ENCODE measurements at places on chromosomes 5 and 9.

DNA sequence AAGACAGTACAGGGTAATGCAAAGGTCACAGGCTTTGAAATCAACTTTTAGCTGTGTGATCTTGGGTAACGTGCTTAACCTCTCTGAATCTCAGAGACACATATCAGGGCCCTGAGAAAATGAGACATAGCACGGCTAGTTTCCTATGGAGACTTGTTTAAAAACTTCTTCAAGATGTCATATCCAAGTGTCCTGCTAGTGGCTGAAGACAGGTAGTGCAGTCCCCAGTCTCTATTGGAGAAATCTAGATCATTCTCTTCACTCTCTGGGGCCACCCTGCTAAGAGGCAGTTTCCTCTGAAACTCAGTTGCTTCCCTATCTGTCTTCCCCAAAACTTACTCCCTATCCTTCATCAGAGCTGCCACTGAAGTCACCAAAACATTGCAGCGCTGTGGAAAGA, 30.3 kb upstream of the GRXCR2 start:
- no peak for DNase-seq

DNA sequence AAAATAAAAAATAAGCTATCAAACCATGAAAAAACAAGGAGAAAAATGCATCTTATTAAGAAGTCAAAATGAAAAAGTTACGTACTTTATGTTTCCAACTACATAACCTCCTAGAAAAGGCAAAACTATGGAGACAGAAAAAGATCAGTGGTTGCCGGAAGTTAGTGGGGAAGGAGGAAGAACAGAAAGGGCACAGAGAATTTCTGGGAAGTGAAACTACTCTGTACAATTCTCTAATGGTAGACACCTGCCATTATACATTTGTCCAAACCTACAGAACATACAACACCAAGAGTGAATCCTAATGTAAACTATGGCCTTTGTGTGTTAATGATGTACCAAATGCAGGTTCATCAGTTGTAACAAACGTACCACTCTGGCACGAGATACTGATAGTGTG, 25.3 kb downstream of the SMU1 start:
- no peak for DNase-seq

DNA sequence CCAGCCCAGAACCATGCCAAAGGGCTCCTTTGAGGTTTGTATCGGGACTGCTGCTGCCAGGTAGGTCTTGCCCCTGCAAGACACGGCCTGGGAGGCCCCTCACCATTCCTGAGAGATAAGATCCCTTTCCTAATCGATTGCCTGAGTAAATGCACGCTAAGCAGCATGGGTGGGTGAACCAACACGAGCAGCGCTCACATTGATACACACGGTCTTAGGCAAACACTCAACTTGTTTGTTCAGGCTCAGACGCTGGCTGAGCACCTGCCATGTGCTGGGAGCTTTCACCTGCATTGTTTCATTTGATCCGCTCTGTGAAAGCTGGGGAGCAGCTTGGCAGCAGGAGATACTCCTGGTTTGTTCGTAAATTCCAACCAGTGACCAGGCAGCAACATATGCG, 76.9 kb upstream of the NEURL1B start:
- DNase-seq: no peak

- DNase-seq: no peak
These were observed 66.0 kb downstream of the AMBP start for GRCh38 chr9:114012126-114012525.

GRCh38 chr5:88557881-88558280, 289.2 kb upstream of the TMEM161B start:
- no peak for DNase-seq

DNA sequence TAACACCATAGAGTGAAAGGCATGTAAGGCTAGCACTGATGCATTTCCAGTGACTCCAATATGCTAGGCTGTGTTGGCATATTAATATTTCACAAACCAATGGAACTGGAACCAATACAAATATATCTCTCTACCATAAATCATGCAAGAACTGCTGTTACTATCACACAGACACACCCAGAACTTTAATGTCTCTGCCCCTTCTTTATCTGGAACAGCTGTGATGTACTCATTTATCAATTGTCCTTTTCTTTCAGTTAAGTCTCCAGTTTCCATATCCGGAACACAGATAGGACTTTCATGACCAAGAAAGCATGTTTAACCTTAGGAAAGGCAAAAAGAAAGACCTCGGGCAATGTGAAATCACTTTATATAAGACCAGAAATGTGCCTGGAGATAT, 70.3 kb downstream of the SPTLC1 start:
- no peak for DNase-seq

DNA sequence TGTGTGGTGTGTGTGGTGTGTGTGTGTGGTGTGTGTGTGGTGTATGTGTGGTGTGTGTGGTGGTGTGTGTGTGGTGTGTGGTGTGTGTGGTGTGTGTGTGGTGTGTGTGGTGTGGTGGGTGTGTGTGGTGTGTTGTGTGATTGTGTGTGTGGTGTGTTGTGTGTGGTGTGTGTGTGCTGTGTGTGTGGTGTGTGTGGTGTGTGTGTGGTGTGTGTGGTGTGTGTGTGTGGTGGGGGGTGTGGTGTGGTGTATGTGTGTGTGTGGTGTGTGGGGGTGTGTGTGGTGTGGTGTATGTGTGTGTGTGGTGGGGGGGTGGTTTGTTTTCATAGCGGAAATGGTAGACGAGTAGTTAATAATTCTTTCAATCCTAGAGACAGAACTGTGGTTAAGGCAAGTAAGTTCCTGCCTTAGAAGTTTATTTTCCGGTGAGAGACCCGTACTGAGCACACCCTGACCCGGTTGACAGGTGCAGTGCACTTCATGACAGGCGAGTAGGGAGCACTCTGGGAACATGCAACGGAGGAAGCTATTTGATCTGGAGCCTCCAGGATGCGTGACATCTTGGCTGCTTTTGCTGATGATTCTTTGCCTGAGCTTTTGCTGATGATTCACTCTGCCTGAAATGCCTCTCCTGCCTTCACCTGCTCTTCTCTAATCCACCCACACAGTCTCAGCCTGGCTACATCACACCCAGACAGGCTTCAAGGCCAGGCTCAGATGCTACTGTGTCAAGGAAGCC, 21.7 kb upstream of the FAT2 start:
- peak; percentile 30 for DNase-seq

DNA sequence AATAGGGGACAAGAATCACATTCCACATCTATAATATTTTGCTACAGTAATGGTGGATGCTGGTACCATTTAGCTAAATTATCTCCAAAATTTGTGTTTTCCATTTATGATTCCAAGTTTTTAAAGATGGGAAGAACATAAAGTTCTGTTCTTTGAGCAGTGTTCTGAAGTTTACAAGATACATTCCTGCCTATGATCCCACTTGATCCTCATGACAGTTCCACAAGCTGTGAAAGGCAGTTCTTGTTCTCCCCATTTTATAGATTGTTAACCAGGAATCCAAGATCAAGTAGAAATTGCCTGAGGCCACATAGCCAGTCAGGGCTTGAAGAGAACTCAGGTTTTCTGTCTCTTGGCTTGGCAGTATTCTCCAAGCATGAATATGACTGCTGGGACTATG, 257.3 kb downstream of the NR3C1 start:
- no peak for DNase-seq

DNA sequence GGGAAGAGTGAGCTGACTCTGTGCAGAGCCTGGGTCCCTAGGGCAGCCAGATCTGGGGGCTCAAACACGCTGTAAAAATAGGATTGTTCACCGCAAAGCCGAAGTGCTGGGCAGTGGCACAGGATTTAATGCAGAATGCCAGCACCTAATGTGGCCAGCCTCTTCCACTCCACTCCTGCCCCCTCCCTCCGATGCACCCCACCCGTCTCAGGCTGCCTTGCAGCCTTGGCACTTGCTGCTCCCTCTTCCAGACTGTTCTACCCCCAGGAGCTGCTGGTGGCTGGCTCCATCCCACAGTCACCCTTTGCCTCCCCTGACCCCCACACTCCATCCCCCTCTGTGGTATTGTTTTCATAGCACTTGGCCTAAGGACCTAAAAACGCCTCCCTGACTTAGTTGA, 86.2 kb downstream of the SEMA4D start:
- DNase-seq: no peak

GRCh38 chr9:93652604-93653592, 76.5 kb downstream of the PHF2 start:
- no peak for DNase-seq

DNA sequence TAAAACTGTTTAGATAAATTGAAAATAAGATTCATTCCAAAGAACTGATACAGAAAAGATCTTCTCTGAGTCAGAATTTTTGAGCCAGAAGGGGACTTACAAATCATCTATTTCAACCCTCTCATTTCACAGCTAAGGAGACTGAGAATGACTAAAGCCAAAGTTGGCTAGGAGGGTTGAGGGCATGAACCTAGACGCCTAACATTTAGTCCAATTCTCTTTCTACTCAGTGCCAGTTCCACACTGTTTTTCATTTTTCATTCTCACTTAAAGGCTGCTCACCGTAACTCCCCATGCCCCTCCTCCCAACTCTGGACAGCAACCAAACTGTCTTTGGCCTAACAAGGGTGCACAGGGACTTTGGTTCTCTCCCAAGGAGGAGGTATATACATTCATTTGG, 364.0 kb downstream of the NDUFS4 start:
- no peak for DNase-seq

GRCh38 chr5:95641741-95642220, 4.8 kb upstream of the RFESD start:
- DNase-seq: no peak

- DNase-seq: no peak
These were observed 2029.0 kb upstream of the WWC1 start for GRCh38 chr5:166262395-166262794.

GRCh38 chr9:37776328-37776727, 8.5 kb downstream of the EXOSC3 start:
- DNase-seq: no peak
